ENCODE measurements at places on chromosomes 5 and 9. TPM values are rescaled to one million over a fixed set of nuclear protein-coding genes. Genes with fewer than 3 reads are reported as not detected.

The PCDHA7 gene
- not detected for total RNA-seq

The TNFSF15 gene
- total RNA-seq: 0.26 TPM

The NUTM2F gene
- not detected for total RNA-seq

The IFNA13 gene
- total RNA-seq: not detected

The DDX4 gene
- 1.0 TPM for total RNA-seq

The JAKMIP2 gene
- 1.2 TPM for total RNA-seq

The PTGES gene
- 0.74 TPM for total RNA-seq

The DOK3 gene
- 5.7 TPM for total RNA-seq

- no peak for DNase-seq
Observed at GRCh38 chr9:136307215-136307750, 3.4 kb upstream of the CCDC187 start.

DNA sequence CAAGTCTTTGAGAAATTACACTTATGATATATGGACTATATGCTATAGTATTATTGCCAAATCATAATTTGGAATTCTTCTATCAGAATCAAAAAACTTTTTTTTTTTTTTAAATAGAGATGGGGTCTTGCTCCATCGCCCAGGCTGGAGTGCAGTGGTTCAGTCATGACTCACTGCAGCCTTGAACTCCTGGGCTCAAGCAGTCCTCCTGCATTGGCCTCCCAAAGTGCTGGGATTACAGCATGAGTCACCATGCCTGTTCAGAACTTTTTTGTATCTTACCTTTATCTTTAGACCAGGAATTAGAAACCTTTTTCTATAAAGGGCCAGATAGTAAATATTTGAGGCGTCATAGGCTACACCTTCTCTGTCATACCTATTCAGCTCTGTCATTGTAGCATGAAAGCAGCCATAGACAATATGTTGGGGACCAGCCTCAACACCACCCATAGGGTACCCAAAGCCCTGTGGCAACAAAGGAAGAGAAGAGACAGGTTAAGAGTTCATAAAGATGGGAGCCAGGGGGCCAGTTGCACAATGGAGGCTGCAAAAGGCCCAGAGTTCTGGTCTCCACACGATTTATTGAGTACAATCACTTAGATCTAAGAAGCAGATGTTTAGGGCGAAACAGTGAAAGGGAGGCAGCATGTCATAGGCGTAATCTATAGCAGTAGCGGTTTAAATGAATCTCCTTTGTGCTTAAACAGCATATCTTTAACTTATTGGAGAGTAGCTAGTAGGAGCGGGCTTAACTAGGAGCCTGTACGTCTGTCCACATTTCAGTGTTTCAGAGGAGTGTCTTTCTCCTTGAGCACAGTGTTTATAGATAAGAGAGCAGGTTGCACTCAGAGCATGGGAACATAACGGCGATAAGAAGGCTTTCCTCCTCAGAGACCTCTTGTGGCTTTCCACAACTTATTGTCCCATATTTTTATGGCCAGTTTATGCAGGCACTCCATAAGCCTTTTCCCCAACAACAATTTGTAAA lies 12.5 kb downstream of the ECM2 start:
- DNase-seq: no peak

DNA sequence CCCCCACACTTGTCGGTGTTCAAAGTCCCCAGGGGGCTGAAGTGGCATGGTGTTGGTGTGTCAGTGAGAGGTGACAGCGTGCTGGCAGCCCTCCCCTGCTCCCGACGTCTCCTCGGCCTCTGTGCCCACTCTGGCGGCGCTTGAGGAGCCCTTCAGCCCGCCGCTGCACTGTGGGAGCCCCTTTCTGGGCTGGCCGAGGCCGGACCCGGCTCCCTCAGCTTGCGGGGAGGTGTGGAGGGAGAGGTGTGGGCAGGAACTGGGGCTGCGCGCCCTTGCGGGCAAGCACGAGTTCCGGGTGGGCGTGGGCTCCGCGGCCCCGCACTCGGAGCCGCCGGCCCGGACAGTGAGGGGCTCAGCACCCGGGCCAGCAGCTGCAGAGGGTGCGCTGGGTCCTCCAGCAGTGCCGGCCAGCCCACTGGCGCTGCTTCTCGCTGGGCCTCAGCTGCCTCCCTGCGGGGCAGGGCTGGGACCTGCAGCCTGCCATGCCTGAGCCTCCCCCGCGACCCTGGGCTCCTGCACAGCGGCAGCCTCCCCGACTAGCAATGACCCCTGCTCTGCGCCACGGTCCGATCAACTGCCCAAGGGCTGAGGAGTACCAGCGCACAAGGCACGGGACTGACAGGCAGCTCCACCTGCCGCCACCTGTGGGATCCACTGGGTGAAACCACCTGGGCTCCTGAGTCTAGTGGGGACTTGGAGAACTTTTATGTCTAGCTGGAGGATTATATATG lies 224.1 kb upstream of the RIOK2 start:
- DNase-seq: no peak

DNA sequence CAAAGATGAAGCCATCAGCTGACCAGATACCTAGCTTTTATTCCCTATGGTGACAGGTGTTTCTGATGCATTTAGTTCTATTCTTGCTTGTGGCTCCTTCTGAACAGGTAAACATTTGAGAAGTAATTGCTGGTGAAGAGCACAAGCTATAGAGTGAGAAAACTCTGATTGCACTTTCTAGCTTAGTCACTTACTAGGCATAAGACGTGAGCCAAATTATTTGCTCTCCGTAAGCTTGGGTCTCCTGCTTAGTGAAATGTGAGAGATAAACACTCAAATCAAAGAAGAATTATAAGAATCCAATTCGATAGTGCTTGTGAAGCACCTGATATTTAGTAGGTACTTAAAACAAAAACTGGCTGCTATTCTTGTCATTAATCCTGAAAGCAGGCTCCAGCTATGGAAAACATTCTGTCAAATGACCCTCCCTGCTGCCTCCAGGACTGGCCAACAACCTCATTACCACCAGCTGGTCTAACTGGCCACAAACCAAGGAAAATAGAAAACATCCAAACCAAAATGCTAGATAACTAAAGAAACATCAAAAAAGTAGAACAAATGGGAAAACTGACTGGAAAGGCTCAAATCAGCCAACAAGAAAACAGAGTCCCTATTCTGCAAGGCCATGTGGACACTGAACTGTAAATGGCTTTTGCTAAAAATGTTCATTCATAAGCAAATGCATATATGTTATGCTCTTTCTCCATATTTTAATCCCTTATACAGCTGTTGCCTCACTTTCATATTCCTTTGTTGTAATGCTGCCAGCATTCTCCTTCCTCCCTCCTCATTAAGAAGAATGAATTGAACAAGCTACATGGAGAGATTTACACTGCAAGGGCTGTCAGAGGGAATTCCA lies 616.1 kb downstream of the DTWD2 start:
- DNase-seq: no peak

GRCh38 chr5:67679184-67679841 lies 482.7 kb upstream of the CD180 start:
- no peak for DNase-seq

- DNase-seq: no peak
Observed at GRCh38 chr5:14212838-14213237, 69.7 kb downstream of the TRIO start.

GRCh38 chr5:1494780-1495524 lies 28.8 kb downstream of the LPCAT1 start:
- peak; percentile 28 for DNase-seq

GRCh38 chr5:142688281-142688989 lies 2.5 kb upstream of the FGF1 start:
- no peak for DNase-seq

DNA sequence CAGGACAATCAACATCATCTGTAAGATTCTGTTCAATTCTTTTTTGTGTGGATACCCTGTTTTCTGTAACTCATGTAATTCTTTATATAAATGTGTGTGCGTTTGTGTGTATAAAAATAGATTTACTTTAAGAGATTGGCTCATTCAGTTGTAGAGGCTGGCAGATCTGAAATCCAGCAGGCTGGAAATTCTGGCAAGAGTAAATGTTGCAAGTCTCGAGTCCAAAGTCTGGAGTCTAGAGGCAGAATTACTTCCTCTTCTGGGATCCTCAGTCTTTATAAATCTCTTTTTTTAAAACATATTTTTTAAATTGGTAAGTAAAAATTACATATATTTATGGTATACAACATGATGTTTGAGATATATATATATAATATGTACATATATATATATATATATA lies 202.1 kb upstream of the TMEM161B start:
- DNase-seq: no peak

DNA sequence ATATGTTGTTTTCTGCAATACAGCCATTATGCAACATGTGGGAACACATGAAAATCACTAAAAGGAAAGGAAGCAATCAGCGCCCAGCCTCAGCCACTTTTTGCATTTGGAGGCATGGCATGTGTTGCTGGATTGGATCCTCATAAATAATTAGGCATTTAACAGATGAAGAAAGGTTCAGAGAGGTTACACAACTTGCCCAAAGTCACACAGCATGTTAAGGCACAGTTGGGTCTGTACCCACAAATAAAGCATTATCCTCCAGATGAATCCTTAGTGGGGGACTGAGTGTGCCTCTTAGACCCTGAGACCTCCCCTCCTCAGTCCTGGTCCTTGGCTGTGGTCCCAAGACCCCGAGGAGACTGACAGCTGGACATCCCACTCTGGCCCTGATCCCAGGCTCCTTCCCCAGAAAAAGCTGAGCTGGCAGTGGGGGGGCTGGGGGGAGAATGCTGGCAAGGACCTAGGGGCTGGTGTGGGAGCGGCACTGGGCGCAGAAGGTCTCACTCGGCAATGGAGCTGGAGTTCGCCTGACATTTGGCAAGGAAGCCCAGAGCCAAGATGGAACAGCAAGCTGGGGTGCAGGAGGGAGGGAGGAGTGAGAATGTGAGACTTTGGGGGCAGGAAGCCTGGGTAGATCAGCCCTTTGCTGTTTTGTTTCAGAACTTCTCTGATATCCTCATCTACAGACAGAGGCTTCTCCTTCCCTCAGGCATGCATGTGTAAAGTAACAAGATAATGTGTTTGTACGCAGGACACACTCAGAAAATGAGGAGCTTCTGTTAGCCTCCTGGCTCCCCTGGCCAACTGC lies 6.9 kb upstream of the AKNA start:
- no peak for DNase-seq

- peak; percentile 91 for DNase-seq
Observed at GRCh38 chr5:177116631-177117373, 16.8 kb upstream of the NSD1 start.

DNA sequence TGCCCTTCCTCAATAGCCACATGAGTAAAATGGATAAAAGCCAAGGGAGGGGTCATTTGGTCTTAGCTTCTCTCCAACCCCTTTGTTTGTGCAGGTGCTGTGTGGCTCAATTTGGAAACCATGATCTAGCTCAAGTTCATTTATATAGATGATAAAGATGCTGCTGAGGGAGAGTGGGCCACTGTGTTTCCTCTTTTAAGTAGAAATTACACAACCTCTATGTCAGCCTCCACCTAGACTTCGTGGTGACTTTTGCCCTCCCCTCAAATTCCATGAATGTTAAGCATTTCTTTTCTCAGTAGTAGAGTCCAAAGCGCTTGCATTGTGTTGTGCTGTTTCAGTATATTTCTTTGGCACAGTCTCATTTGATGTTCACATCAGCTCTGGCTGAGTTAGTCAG lies 241.4 kb downstream of the ARHGAP26 start:
- DNase-seq: no peak

GRCh38 chr5:1183424-1184162 lies 17.8 kb upstream of the SLC6A19 start:
- no peak for DNase-seq

GRCh38 chr9:96150324-96151227 lies 151.4 kb downstream of the HSD17B3 start:
- peak; percentile 80 for DNase-seq

DNA sequence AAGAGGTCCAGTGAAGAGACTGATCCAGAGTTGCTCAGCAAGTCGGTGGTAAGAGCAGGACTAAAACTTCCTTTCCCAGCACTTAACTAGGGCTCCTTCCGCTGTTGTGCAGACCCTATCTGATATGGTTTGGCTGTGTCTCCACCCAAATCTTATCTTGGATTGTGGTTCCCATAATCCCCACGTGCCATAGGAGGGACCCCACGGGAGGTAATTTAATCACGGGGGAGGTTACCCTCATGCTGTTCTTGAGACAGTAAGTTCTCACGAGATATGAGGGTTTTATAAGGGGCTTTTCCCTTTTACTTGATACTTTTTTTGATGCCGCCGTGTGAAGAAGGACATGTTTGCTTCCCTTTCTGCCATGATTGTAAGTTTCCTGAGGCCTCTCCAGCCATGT lies 221.9 kb upstream of the GLRA1 start:
- DNase-seq: no peak

DNA sequence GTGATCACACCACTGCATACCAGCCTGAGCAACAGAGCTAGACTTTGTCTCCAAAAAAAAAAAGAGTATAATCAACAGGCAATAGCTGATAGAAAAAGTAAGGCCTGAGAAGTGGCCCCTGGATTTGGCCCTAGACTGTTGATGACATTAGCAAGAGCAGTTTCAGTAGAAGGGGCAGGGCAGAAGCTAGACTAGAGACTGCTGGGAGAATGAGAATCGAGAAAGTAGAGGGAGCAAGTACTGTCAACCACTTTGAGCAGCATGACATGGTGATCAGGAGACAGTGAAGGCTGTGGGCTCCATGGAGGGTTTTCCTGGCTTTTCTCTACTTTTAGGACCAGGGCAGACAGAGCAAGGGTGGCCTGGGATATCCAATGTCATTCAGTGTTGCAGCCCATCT lies 34.9 kb upstream of the B4GALT1 start:
- DNase-seq: no peak

- DNase-seq: no peak
Observed at GRCh38 chr9:69900406-69900805, 79.8 kb downstream of the CFAP95 start.

DNA sequence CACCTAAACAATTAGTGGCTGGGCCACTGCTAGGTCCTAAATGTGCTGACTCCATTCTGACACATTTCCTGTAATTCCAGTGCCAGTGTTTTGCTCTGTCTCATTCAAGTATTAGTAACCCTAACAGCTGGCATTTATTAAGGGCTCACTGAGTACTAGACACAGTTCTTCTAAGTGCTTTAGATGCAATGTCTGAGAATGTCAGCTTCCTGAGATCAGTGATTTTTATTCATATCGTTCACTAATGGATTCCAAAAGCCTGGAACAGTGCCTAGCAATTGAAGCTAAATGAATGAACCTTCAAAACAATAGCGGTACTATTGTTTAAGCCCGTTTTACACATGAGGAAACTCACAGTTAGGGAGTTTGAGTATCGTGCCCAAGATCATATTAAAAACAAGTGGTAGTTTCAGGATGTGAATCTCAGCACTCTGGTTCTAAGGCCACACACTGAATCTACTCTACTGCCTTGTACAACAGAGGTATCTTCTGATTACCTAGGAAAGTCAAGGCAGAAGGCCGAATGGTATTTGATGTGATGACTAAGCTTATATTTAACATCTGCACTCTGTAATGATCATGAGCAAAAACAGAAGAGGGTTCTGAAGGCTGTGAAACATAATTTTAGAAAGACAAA lies 304.0 kb downstream of the PJA2 start:
- no peak for DNase-seq

DNA sequence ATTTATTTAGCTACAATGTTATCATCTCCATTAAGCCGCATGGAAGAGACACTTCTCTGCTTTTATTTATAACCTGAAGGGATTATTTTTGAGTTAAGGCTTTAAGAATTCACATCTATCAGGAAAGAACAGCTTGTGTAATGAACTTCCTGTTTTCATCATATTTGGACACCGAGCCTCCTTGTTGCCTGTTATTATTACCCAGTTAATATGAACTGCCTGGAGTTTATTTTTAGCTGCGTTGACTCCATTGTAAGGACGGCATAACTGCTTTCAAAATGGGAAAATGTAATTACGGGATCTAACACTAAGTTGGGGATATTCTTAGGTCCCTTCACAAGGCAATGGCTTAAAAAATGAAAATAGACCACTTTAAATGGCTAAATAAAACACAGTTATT lies 89.0 kb upstream of the NR4A3 start:
- no peak for DNase-seq

GRCh38 chr5:131297886-131298285 lies 34.0 kb downstream of the CDC42SE2 start:
- DNase-seq: no peak
